Caco-2 (cell line): ENCODE measurements at places on chromosomes 11 and 22.

DNA sequence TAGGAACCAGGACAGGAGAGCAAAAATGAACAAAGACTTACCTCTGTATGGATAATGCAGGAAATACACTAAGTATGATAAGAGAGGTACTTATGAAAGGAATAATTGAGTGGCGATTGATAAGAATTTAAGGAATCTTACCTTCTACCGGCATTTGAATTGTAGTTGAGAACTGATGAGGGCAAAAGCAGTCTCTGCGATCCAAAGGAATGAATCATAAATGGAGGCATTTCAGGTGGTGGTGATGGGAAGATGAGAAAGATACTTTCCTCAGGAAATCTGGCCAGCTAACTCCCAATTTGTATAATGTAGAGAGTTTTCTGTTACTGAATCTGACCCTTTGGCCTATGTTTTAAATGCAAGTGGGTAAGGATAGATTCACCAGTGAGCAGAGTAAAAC, 71.9 kb upstream of the C11orf87 start:
- no peak for DNase-seq

DNA sequence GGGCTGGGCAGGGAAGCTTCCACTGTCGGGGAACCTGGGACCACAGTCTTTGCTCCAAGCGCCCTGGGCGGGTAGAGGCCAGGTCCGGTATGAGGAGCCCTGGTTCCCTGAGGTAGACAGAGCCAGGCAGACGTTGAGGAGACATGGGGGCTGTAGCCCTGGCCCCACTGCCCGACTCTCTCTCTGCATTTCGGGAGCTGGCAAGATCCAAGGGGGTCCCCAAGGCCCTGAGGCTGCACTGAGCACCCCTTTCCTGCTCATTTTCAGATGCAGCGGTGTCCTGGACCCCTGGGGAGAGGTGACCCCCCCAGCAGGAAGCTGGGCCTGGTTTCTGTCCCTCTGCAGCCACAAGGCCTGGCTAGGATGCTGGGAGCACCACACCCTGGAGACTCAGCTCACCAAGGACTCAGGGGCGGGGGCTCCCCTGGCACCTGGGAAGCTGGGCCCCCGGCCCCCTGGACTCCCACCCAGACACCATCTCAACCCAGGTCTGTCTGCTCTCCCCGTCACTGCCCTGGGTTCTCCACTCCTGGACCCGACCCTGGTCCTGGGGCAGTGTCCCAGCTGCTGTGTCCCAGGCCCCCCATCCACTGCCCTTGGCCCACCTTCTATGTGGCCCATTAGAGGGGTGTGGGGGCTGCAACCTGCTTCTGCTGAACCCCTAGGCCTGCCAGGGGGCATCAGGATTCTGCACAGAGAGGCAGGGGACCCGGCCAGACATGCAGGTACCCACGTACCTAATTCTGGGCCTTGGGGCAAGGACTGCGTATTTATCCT, 15.0 kb upstream of the MUC6 start:
- no peak for DNase-seq

- no peak for DNase-seq
These were observed 117.0 kb downstream of the SLC1A2 start for GRCh38 chr11:35302398-35302797.

- DNase-seq: no peak
These were observed 845.4 kb downstream of the KCNA4 start for GRCh38 chr11:29171360-29171950.

GRCh38 chr11:9028581-9028980, 24.8 kb upstream of the NRIP3 start:
- DNase-seq: no peak

DNA sequence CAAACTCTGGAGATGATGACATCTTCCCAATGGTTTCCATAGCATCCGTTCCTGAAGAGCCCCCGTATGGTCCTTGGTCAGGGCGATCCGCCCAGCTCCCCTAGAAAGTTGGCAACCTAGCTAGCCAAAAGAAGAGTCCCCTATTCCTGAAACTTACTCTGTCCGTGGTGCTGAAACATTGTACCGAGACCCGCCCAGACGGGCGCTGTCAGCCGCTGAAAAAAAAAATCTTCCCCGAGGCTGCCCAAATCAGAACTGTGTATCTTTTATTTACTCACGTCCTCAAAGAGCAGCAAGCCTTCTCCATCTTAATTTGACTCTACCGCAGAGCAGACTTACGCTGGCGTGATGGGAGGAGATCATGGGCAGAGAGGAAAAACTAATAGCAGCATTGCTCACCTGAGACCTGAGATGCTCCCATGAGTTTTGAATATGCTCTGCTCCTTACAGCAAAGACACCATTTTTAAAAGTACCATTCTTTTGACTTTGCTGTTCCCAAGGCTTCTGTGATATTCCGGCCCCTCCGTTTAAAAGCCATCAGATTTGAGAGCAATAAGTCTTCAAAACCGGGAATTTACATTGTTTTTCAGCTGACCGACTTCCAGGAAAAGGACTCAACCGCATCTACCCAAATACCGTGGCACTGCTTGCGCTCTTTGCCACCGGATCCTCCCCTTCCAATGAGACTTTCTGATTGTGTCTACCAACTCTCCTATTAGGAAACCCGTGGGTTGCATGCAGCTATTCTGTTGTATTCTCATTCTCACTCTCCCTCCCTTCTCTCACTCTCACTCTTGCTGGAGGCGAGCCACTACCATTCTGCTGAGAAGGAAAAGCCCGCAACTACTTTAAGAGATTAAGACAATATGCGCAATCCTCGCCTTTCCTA, at the start of gene SLC17A6:
Gene SLC17A6 (plus strand): TSS at position 786 of the 890 bp plus-strand sequence. CDS start 153 bp downstream, outside the sequence.
- peak; percentile 58 for DNase-seq

DNA sequence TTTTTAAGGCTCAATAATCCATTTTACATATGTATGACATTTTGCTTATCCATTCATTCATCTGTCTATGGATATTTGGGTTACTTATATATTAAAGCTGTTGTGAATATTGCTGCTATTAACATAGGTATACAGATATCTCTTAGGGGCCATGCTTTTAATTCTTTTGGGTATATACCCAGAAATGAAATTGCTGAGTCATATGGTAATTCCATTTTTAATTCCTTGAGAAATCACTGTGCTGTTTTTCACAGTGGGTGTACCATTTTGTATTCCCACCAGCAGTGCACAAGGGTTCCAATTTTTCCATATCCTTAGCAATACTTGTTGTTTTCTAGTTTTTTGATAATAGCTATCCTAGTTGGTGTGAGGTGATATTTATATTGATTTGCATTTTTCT, 19.0 kb downstream of the PRMT3 start:
- DNase-seq: no peak

DNA sequence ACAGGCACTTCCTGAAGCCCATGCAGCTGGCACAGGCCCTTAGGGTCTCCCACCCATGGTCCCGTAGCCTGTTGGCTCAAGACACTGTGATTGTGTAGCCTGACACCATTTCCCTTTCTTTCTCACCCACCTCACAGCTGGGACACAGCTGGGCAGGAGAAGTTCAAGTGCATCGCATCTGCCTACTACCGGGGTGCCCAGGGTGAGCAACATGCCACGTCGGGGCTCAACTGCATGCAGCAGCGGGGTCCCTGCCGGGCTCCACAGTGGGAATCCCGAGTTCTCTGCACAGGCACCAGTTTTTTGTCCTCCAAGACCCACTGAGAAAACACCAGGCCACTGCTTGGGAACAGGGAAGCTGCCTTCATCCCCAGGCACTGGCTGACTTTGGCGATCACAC, 10.6 kb downstream of the RAB36 start:
- no peak for DNase-seq
